Islet precursor cell (in vitro differentiated cells): ENCODE measurements at places on chromosomes 13 and 19.

DNA sequence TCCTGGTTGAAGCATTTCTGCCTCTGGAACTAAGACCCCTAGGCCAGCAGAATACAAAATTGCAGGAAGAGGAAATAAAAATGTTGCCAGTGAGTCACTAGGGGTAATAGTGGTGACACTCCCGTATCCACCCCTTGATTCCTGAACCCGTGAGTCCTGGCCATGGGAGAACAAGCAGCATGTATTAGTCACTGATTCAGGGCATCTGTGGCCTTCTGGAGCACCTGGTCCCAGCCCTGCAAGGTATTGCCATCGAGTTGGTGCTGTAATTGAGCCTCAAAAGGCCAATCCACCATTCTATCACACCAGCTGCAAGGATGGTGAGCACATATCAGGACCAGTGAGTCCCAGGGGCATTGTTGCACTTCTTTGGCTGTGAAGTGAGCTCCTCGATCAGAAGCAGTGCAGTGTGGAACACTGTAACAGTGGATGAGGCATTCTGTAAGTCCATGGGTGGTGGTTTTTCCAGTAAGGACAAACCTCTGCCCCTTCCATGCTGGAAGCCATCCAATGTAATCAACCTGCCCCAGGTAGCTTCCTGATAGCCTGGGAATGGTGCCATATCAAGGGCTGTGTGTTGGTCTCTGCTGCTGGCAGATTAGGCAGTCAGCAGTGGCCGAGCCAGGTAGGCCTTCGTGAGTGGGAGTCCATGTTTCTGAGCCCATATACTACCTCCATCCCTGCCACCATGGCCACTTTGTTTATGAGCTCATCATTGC, 39.6 kb downstream of the C1QTNF9 start:
- no peak for DNase-seq

DNA sequence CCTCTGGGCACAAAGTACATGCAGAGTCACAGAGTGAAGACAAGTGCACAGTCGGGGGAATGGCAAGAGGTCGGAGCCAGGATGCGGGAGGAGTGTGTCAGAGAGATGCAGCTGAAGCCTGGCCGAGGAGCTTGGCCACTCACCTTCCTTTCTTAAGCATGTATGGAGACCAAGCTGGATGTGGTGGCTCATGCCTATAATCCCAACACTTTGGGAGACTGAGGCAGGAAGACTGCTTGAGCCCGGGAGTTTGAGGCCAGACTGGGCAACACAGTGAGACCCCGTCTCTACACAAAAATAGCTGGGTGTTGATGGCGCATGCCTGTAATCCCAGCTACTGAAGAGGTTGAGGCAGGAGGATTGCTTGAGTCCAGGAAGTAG, 67.0 kb downstream of the LATS2 start:
- DNase-seq = peak; percentile 32

GRCh38 chr13:96090240-96091101, 564 bp downstream of the HS6ST3 start:
- peak; percentile 56 for DNase-seq

DNA sequence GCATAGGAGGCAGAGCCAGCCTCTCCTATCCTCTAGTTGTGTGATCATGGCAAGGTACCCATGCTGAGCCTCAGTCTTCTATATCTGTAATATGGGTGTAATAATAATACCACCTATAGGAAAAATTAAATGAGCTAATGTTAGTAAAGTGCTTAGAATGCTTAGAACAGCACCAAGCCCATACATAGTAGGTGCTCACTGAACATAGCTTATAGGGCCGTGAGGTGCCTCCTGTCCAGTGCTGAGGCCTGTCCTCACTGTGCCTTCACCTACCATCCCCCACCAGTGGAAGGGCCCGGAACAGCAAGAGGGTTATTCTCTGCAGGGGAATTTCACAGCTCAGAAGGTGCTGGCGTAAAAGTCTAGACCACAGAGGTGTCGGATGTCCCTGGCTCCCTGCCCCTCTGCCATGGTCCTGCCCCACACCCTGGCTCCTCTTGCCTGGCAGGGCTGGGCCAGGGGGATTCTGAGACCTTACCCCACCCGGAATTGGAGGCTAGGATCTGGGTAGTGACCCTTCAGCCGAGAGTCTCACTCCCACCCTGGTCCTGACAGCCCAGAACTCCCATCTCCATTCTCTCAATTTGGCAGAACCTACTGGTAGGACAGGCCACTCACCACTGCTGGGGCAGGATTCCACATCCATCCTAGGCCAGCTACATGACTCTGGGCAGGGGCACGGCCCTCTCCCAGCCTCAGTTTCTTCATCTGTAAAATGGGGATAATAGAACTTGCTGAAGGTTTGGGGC, 2.2 kb upstream of the SCN1B start:
- no peak for DNase-seq

DNA sequence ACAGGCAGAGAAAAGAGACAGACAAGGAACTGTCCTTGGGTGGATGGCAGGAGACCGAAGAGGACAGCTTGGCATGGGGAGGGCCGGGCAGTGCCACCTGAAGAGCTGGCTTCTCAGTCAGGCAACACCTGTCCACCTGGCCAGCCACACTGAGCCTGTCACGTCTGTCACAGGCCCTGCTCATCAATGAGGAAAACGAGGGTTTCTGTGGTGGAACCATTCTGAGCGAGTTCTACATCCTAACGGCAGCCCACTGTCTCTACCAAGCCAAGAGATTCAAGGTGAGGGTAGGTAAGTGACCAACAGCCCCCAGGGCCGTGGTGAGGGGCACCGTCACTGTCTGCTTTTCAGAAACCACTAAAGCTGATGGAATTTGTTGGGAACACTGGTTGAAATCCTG, 11.2 kb upstream of the PROZ start:
- DNase-seq = peak; percentile 38

- DNase-seq = no peak
Measured at GRCh38 chr13:110559986-110560385, 1.5 kb downstream of the RAB20 start.

DNA sequence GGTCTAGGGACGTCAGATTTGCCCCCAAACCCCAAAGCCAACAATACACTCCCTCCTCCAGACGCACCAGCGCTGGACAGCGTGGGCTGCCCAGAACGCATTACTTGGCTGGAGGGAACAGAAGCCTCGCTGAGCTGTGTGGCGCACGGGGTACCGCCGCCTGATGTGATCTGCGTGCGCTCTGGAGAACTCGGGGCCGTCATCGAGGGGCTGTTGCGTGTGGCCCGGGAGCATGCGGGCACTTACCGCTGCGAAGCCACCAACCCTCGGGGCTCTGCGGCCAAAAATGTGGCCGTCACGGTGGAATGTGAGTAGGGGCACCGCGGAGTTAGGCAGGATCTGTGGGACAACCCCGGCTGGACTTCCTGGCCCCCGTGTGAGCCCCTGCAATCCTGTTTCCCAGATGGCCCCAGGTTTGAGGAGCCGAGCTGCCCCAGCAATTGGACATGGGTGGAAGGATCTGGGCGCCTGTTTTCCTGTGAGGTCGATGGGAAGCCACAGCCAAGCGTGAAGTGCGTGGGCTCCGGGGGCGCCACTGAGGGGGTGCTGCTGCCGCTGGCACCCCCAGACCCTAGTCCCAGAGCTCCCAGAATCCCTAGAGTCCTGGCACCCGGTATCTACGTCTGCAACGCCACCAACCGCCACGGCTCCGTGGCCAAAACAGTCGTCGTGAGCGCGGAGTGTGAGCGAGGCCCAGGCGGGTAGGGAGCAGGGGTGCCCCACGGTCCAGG, 4.0 kb downstream of the ICAM5 start:
- DNase-seq = no peak

GRCh38 chr13:110715395-110716246, 2.1 kb downstream of the ING1 start:
- DNase-seq = peak; percentile 100

DNA sequence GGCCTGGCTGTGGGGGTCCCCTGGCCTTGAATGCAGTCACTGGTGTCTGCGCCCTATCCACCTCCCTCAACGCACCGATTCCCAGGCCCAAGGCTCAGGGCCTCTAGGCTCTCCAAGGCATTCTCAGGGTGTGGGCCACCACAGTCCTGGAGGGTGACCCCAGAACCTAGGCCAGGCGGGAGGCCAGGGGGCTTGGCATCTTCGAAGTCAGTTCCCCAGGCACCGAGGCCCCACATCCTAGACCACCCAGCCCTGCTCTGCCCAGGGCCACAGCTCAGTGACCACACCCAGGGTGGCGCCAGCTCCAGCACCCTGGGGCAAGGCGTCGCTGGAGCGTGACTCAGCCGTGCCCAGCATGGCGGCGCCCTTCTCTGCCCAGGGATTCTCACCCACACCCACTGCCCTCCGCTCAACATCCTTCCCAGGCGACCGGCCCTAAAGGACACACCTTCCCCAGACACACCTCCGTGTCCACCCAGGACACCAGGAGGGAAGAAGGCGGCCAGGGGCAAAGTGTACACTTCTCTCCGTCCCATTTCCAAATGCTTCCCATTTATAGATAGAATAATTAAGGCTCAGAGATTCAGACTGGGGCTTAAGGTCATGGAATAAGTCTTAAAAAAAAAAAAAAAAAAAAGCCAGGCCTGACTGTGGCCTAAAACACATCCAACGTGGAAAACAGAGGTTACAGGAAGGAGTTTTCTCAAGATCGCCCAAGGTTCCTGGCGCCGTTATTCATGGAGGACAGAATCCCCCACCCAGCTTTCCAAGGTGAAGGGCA, 36.4 kb upstream of the NANOS3 start:
- DNase-seq = no peak
